Upper lobe of left lung (tissue), 6 donors: ENCODE measurements at places on chromosomes 12 and 14. TPM values are rescaled to one million over a fixed set of nuclear protein-coding genes. Genes with fewer than 3 reads are reported as not detected.
A peak's percentile ranks its signal among the peaks of the same experiment; 100 is the strongest.

AMDHD1 gene
- total RNA-seq, result 2.1 TPM

PPP4R4 gene
- 3.0 TPM for total RNA-seq

TMEM233 gene
- 0.11 TPM for total RNA-seq

EFS gene
- 8.4 TPM for total RNA-seq

NELL2 gene
- 4.6 TPM for total RNA-seq

MAP1LC3B2 gene
- 1.5 TPM for total RNA-seq

DNA sequence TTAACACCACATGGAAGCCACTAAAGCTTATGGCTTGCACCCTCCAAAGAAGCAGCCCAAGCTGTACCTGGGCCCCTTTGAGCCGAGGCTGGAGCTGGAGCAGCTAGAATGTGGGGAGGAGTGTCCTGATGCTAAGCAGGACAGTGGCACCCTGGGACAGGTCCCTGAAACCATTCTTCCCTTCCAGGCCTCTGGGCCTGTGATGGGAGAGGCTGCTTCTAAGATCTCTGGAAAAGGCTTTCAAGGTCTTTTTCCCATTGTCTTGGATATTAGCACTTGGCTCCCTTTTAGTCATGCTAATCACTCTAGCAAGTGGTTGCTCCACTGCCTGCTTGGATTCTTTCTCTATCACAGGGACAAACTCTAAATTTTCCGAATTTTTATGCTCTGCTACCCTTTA is 40.9 kb downstream of the OSBPL8 start:
- H3K4me3 ChIP-seq, result no peak overlapping the region
- no peaks in the 10 kb centered on the region for H3K4me1 ChIP-seq
- H3K27ac ChIP-seq, result no peak overlapping the region
- no peaks in the 10 kb centered on the region for H3K36me3 ChIP-seq
- no peak for DNase-seq

DNA sequence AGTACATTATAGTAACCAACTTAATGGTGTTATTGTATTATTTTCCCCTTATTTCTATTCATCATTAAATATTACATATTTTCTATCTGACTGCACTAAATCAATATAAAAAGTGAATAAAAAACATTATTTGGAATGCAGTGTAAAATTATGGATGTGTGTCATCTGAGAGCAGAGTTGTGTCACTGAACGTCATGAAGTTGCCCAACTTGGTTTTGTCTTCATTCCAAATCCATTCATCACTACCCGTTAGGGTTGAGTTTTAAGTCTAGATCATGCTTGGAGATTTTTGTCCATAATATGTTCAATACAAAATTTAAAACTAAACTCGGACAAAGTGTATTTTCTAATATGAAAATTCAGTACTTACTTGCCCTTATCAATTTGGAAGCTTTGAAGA is 16.1 kb downstream of the KLRF1 start:
- DNase-seq, result no peak
- H3K4me3 ChIP-seq, result no peak overlapping the region
- H3K27me3 ChIP-seq, result no peaks in the 10 kb centered on the region
- no peaks in the 10 kb centered on the region for H3K4me1 ChIP-seq
- no peak overlapping the region for H3K27ac ChIP-seq

GRCh38 chr12:57092876-57093414 is 4.0 kb downstream of the NAB2 start:
- no peaks in the 10 kb centered on the region for H3K27me3 ChIP-seq
- peaks cover 61% of the 10 kb centered on the region for H3K4me1 ChIP-seq
- peak overlapping the region; percentile 97 for H3K27ac ChIP-seq
- no peak overlapping the region for H3K4me3 ChIP-seq
- peaks cover 67% of the 10 kb centered on the region for H3K36me3 ChIP-seq
- no peak for DNase-seq

- DNase-seq, result no peak
- no peaks in the 10 kb centered on the region for H3K27me3 ChIP-seq
- no peak overlapping the region for H3K4me3 ChIP-seq
- no peaks in the 10 kb centered on the region for H3K4me1 ChIP-seq
Measured at GRCh38 chr12:15856097-15856982, 25.8 kb upstream of the STRAP start.

DNA sequence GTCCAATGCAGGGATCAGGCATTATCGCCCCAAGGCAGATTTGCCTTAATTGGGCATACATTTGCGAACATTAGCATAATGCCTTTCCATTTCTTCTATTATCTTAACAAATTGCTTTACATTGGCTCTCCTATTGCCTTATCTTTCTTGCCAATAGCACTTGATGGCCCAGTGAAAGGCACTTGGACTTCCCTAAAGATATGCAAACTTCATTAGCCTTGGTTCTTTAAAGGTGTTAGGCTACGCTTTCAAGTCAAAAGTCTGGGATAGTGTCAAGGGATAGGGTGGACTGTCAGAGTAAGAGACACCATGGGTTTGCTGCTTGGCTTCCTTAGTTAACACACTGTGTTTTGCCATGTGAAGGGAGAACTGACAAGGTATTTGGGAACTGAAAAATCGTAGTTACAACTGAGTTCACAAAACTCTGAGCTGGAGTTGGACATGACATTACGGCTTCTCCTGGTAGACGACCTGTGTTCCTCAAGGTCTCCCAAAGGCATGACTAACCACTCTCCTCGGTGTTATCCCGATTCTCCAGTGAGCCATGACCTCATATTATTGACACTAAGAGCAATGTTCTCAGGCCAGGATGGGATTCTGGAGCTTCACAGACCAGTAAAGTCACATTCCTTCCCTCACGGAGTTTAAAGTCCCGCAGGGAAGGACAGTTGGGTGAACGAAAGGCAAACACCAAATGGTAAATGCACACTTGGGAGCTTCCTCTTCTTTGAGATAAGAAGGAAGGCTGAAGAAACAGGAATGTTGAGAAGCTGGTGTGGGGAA is 65.2 kb downstream of the TBC1D30 start:
- H3K4me3 ChIP-seq, result no peak overlapping the region
- H3K4me1 ChIP-seq, result no peaks in the 10 kb centered on the region
- DNase-seq, result no peak
- H3K27ac ChIP-seq, result no peak overlapping the region
- H3K27me3 ChIP-seq, result no peaks in the 10 kb centered on the region
- no peaks in the 10 kb centered on the region for H3K36me3 ChIP-seq

DNA sequence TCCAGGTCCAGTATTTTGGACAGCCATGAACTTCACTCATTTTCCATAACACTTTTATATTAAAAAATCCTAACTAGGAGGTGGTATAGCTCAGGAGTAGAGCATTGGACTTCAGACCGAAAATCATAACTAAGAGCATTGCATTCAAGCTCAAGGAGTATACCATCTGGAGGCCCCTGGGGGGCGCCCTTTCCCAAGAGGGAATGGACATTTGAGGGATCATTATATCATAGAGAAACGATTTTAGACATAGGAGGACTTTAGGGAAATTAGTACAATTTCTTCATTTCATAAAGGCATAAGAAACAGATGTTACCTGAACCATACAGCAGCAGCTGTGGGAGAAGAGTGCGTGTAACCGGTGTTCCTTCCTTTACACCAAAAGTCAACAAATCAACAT is 5.2 kb upstream of the ATG14 start:
- no peaks in the 10 kb centered on the region for H3K27me3 ChIP-seq
- H3K27ac ChIP-seq, result no peak overlapping the region
- no peak overlapping the region for H3K4me3 ChIP-seq
- H3K4me1 ChIP-seq, result peaks cover 5% of the 10 kb centered on the region
- no peaks in the 10 kb centered on the region for H3K36me3 ChIP-seq

GRCh38 chr12:63045020-63045860 is 105.8 kb downstream of the AVPR1A start:
- no peak overlapping the region for H3K4me3 ChIP-seq
- H3K27me3 ChIP-seq, result no peaks in the 10 kb centered on the region
- DNase-seq, result no peak
- no peak overlapping the region for H3K27ac ChIP-seq
- no peaks in the 10 kb centered on the region for H3K4me1 ChIP-seq

DNA sequence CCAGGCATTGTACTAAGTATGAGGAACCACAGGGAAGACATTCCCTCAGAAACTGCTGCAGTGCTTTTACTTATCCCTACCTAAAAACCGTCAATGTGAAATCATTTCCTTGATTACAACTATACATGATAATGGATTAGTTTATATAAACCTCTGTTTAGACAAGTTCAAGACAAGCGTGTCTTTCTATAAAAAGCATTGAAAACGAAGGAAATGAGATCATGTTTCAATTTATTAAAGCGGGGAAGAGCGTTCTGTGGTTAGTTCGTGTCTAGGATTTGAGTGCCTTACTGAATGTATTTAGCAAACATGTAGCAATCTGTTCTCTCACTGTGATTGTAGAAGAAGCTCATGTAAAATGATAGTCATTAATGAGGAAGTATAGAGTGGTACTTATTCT is 37.5 kb downstream of the GALC start:
- H3K4me3 ChIP-seq, result no peak overlapping the region
- H3K27me3 ChIP-seq, result no peaks in the 10 kb centered on the region
- DNase-seq, result no peak

DNA sequence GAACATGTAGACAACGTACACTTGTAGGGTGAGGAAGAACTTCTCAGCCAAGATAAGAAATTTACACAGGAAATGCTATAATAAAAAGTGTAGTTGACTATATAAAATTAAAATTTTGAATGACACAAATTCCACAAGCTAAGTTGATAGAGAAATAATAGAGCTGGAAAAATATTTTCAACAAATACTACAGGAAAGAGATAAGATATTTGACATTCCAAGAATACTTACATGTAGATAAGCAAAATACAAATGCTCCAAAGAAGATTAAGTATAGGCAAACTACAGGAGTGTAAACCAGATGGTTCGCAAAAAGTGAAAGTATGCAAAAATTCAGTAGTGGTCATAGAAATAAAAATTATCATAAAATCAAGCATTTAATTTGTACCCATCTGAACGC is 49.2 kb upstream of the ANP32D start:
- H3K4me3 ChIP-seq, result no peak overlapping the region
- DNase-seq, result no peak
- H3K4me1 ChIP-seq, result no peaks in the 10 kb centered on the region
- no peaks in the 10 kb centered on the region for H3K27me3 ChIP-seq
- H3K27ac ChIP-seq, result no peak overlapping the region

DNA sequence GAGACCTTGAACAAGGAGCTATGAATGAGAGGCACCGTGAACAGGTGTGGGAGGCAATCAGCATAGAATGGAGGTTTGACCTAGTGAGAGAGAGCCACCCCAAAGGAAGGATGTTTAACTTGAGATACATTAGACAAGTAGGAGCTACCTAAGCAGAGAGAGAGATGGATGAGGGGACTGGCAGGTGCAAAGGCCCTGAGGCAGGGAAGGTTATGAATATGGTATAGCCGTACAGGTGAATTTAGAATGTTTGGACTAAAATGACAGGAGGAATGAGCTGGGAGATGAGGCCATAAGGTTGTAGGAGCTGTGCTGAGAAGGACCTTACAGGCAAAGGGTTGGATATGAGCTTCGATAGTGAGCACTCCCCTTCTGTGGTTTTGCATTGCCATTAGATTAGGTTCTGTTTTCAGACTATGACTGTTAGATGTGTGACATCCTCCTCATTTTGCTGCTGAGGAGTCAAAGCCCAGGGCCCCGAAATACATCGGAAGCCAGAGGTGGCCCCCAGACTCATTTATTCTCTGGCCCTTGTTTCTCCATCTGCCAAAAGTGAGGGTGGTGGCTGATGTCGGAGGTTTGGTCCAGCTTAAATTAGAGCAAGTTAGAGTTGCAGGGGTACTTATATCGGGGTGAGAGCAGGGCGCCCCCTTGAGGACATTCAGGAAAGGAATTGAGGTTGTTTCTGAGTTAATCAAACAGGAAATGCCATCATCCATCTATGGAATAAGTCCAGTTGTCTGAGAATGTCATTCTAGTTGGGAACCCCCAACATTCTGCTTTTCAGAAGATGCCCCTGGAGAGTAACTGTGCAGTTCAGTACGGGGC is 29.4 kb downstream of the SLC24A4 start:
- no peaks in the 10 kb centered on the region for H3K27me3 ChIP-seq
- no peaks in the 10 kb centered on the region for H3K36me3 ChIP-seq
- DNase-seq, result peak; percentile 35
- H3K4me1 ChIP-seq, result no peaks in the 10 kb centered on the region
- no peak overlapping the region for H3K4me3 ChIP-seq
- no peak overlapping the region for H3K27ac ChIP-seq

DNA sequence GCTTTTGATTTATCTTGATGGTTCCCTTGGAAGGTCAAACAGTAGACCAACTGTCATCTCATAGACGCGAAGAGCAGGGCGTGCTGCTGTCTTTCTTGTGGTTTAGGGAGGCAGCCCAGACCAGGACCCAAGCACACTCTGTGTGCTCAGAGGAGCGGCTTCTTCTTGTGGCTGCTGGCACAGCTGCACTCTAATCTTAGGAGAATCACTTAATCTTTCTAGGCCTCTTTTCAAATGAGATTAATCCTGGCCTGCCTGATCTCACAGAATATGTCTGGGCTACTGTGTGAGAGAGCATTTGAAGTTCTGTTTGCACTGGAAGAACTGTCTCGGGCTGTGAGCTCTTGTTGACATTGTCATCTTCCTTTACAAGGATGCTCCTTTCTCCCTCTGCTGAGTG is 60.0 kb upstream of the TRAF3 start:
- DNase-seq, result no peak
- peaks cover 13% of the 10 kb centered on the region for H3K36me3 ChIP-seq
- no peaks in the 10 kb centered on the region for H3K4me1 ChIP-seq
- no peaks in the 10 kb centered on the region for H3K27me3 ChIP-seq
- no peak overlapping the region for H3K4me3 ChIP-seq

DNA sequence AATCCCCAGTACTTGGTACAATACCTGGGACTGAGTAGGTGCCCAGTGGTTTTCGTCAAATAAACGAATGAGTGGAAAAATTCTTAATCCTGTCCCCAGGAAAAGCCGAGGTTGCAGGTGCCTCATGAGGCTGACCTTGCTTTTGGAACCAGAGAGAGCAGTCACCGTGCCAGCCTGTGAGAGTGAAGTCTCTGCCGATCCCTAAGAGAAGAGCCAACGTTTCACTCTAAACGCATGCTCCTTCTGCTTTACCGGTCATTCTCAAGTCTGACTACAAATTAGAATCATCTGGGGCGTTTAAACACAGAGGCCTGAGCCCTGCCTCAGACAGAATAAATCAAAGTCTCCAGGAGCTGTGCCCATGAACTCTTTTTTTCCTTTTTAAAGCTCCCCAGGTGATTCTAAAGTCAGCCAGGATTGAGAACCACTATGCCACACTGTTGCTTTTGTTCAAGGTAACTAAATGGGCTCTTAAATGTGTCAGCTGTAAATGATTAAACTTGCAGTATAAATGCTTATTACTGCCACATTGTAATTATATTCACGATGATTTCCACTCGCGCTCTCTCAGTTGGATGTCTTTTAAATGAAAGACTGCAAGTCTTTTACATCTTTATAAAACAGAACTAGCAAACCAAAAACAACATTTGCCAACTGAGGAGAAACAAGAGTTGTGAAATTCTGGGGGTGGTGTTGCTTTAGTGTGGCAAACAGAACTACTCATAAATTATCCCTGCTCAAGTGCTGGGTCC is 26.9 kb downstream of the TCP11L2 start:
- no peaks in the 10 kb centered on the region for H3K4me1 ChIP-seq
- DNase-seq, result no peak
- no peaks in the 10 kb centered on the region for H3K27me3 ChIP-seq
